SW 1271 (cell line): ENCODE measurements at places on chromosomes 6 and 20.
A peak's percentile ranks its signal among the peaks of the same experiment; 100 is the strongest.

GRCh38 chr20:37836926-37837325 lies 66.0 kb upstream of the VSTM2L start:
- DNase-seq = no peak

DNA sequence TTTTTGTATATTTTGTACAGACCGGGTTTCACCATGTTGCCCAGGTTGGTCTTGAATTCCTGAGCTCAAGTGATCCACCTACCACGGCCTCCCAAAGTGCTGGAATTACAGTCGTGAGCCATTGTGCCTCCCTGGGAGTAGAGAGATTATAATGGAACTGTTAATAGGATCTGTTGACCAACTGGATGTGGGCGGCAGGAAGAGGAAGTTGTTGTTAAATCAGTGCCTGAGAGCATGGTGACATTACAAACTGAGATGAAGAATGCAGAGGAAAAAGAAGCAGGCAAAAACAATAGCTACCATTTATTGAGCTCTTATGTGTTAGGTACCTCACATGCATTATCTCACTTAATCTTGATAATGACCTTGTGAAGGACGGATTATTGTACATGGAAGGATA lies 9.2 kb upstream of the L3MBTL3 start:
- no peak for DNase-seq

GRCh38 chr20:39627765-39628164 lies 665.6 kb downstream of the DHX35 start:
- no peak for DNase-seq

DNA sequence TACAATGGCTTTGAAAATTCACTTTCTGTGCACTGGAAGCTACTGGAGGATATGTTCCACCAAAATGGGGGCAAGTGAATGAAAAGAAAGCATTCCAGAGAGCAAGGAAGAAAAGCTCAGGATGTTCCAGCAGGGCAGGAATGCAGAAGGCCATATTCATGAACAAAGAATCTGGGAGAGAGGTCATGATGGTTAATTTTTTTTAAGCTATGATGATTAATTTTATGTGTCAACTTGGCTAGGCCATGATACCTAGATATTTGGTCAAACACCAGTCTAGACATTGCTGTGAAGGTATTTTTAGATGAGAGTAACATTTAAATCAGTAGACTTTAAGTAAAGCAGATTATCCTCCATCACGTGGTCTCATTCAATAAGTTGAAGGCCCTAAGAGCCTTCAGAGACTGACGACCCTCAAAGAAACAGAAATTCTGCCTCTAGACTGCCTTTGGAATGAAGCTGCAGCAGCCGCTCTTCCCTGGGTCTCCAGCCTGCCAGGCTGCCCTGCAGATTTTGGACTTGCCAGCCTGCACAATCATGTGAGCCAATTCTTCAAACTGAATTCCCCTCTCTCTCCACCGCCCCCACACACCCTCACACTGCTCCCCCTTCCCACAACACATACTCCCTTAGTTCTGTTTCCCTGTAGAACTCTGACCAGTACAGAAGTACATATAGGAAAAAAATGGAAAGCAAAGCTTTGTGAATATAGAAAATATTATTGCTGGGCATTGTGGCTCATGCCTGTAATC lies 20.1 kb upstream of the GCM1 start:
- peak; percentile 17 for DNase-seq

DNA sequence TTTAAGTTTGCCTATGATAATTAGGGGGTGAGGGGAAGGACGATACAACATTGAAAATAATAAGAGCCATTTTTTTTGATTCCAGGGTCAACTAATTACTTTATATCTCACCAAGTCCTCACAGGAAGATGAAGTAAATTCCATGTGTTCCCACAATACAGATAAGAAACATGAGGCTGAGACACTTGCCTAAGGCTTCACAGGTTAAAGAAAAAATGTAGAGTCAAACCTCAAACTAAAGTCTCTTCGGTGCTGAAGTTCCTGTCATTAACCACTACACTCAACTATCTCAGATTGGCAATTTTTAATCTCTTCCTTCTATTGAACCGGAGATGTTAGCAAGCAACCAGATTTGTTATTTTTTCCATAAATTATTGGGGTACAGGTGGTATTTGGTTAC lies 33.0 kb downstream of the MRAP2 start:
- DNase-seq = no peak

DNA sequence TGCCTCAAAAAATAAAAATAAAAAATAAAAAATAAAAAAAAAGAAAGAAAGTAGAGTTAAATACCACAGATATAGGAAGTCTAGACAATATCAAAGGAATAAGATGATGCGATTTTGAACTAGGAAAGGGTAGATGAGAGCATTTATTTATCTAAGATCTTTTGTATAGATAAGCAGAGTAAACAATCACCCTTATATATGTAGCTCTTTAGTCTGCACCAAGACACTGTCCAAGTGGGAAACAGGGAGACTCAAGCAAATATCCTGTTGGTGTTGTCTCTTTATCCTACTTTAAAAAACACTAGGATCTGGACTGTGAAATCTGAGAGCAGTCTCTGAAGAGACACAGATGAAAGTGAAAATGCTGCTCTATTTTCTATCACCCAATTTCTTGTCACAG lies 587.0 kb upstream of the FLRT3 start:
- DNase-seq = no peak

DNA sequence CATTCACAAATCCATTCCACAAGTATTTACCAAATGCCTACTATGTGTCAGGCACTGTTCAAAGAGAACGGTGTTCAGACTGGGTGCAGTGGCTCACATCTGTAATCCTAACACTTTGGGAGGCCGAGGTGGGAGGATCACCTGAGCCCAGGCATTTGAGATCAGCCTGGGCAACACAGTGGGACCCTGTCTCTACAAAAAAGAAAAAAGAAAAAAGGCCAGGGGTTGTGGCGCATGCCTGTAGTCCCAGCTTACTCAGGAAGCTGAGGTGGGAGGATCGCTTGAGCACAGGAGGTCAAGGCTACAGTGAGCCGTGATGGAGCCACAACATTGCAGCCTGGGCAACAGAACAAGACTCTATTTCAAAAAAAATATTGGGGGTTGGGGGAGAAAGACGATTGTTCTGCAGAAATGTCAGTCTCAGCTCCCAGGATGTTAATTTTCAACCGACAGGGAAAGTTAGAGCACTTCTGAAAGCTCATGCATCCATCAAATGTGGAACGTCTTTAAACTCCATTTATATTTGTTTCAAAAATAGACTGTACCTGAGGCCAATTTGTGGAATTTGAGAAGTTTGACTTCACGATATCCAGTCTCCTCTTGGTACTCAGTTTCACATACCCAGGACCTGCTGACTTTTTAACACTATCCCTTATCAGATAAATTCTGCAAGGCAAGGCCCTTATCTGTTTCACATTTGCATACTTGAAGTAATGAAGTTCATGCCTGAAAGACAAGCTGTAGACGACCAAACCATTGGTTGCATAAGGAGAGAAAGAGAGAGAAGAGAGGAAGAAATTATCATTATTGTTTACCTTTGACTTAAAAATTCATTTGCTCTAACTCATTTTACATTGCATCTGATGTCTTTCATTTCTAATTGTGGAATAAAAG lies 14.8 kb upstream of the BTN3A2 start:
- no peak for DNase-seq

DNA sequence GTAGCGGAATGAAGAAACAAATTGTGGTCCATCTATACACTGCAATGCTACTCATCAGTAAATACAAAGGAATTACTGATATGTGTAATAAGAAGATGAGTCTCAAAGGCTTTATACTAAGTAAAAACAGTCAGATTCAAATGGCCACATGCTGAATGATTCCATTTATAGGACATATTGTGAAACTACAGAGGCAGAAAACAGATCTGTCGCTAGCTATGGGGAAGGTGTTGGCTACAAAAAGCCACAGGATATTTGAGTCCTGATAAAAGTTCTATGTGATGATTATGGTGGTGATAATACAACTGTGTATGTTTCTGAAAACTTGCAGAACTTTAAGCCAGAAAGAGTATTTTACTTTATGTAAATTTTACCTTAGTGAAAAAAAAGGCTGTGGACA lies 313.2 kb downstream of the HDGFL1 start:
- DNase-seq = no peak

DNA sequence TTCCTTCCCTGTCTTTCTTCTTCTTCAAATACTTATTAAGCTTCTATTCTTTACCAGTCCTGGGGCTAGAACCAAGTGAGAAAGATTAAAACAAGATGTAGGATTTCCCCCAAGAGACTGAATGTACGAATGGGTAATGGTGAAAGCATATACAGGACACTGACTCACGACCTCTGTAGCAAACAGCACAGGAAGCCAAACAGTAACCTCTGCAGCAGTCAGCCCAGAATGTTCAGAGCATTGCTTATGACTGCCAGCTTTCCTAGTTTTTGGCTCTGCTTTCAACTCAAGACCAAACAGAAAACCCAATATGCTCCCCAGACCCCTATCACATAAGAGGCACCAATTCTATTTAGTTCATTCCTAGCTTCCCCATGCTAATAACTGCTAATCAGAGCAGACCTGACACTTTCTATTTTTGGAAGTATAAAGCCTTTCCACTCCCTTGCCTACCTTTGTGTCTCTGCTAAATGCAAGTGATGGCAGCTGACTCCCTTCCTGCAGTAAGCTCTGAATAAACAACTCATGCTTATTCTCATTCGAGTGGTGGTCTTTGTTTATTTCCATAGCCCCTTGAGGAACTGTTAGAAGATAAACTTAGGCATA lies 690.6 kb downstream of the EPM2A start:
- no peak for DNase-seq

- DNase-seq = no peak
Observed at GRCh38 chr6:19664050-19664449, 173.1 kb upstream of the ID4 start.
